ENCODE measurements at places on chromosomes 6 and 20. TPM values are rescaled to one million over a fixed set of nuclear protein-coding genes. Genes with fewer than 3 reads are reported as not detected.
A peak's percentile ranks its signal among the peaks of the same experiment; 100 is the strongest.

The SMOC2 gene
- not detected for polyA plus RNA-seq

- no peak for DNase-seq
These were observed 76.6 kb upstream of the RBM24 start for GRCh38 chr6:17204533-17204932.

DNA sequence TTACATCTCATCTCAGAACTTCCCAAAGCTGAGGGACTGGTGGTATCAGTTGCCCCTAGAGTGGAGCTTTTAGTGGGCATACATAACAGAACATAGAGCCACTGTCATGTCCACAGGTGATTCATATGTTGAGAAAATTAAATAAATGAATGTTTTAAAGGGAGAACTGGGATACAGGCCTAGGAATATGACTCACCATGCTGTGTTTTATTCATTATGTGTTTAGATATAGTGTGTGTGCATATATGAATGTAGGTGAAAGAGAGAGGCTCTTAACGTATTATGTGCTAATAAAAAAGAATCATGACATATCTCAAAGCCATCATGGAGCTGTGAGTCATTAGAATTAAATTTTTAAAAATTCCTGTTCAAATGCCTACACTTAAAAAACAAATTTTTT, 332.2 kb upstream of the RSPO3 start:
- DNase-seq = peak; percentile 46

The DEFB124 gene
- not detected for polyA plus RNA-seq

- peak; percentile 69 for DNase-seq
These were observed 257.7 kb upstream of the MARCKS start for GRCh38 chr6:113599444-113599843.

The MYB gene
- polyA plus RNA-seq = 0.44 TPM

The SYCP2 gene
- 0.31 TPM for polyA plus RNA-seq

DNA sequence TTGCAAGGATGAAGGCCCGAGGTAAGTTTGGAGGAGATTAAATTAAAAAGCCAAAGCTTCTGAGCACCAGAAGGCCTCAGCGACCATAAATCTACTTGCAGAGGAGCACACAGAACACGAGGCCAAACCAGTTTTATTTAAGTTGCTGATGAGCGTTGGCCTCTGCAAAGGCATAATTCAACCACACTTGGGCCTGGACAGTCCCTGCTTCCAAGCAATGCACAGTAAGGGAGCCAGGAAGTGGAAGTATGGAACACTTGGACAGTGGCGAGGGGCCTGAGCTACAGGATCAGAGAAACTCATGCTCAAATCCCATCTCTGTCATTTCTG, 92.8 kb downstream of the PTPRT start:
- no peak for DNase-seq

GRCh38 chr6:168156742-168157265, 77.8 kb upstream of the FRMD1 start:
- DNase-seq = no peak

DNA sequence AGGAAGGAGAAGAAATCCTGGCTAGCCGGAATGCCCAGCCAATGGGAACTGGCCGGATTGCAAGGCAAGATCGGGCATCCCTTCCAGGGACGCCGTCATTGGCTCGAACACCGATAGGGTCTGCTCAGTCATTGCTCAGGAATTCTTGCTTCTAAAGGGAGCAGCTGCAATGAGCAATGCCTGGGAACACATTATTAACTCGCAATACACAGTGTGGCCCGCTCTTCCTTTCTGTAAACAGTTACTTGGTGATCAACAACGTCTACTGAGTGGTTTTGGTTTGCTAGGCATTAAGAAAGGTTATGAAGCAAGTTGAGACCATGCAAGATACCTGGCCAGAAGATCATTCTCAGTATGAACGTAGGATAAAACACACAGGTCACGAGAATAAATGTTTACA, 165.4 kb upstream of the CITED2 start:
- DNase-seq = peak; percentile 98

DNA sequence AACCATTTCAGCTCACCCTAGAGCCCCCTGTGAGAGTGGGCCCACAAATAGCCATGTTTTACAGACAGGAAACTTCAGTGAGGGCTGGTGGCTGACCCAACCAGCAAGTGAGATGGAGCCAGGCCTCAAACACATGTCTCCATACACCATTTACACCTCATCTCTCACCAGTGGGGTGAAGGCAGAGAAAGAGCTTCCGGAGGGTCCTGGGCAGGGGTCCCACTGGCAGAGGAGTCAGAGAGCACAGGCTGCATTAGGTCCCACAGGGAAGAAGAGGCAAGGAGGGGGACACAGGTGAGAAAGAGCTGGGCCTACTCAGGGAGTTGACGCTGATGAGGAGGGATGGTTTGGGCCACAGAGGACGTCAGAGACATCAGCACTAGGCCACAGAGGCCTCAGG, 172.6 kb downstream of the VEGFA start:
- DNase-seq = no peak

- DNase-seq = no peak
These were observed 313.4 kb downstream of the GJA1 start for GRCh38 chr6:121748850-121749249.

The TAB2 gene
- 23.9 TPM for polyA plus RNA-seq

The CITED2 gene
- 483 TPM for polyA plus RNA-seq

Data from IMR-90 (cell line).